ENCODE measurements at places on chromosomes 6 and 20.
A peak's percentile ranks its signal among the peaks of the same experiment; 100 is the strongest.

DNA sequence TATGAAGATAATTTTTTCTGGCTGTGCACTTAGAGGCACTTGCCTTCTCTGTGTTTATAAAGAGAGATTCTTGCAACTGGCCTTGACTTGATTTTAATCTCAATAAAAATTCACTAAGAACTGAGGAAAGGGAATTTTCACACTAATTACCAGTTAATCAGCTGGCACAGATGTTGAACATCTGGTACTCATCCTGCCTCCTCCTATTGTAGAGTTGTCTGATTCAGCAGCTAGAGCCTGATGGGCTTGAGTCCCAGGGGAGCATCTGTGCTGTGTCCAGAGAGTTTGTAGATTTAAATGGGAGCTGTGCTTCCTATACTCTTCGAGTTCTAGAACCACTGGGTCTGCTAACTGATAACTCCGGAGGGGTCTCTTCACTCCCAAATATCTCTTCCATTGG lies 284.4 kb upstream of the RNF24 start:
- peak; percentile 75 for DNase-seq

DNA sequence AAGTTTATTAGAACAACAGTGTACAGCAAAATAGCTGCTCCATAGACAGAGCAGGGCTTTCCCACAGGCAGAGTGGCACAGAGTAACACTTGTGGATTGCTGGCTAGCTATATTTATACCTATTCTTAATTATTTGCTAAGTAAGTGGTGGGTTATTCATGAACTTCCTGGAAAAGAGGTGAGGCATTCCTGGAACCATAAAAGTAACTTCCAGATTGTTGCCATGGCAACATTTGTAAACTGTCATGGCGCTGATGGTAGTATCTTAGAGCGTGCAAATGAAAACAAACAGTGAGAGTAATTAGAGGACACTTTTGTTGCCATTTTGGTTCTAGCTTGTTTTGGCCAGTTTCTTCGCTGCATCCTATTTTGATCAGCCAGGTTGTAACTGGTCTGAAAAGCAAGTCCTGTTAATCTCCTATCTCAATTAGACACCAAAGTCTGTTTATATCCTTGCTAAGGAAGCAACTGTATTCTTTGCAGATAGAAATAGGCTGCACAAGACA lies 23.9 kb downstream of the DEFB114 start:
- DNase-seq = no peak

DNA sequence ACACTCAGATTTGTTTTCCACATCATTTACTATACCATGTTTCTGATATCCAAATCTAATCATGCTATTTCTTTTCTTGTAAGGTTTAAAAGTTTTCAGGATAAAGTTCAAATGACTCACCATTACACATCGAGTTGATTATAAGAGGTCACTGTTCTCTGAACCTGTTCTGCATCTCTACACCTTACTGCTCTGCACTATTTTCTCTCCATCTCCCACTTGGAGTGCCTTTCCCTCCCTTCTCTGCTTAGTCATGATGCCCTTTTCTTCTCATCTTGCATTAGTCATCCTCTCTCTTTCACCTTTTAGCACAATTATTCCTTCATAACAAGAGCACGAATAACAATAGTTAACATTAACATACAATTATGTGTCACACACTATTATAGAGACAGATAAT lies 37.5 kb upstream of the FUT9 start:
- DNase-seq = no peak

DNA sequence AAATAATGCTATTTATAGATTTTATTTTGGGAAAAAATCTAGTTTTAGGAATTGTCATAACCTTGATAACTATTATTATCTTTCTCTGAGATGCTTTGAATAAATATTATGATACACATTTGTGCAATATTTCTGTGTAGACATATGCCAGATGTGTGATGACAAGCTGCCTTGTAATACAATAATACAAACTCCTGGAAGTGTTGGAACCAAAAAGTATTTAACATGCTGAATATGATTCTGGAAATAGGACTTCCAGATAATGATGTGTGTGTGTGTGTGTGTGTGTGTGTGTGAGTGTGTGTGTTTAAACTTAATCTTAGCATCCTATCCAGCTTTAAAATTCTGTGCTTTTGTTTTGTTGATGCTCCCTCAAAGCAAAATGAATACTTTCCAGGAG lies 233.6 kb downstream of the ADGRB3 start:
- no peak for DNase-seq

GRCh38 chr6:9647071-9647445 lies 767.8 kb downstream of the TFAP2A start:
- DNase-seq = no peak

DNA sequence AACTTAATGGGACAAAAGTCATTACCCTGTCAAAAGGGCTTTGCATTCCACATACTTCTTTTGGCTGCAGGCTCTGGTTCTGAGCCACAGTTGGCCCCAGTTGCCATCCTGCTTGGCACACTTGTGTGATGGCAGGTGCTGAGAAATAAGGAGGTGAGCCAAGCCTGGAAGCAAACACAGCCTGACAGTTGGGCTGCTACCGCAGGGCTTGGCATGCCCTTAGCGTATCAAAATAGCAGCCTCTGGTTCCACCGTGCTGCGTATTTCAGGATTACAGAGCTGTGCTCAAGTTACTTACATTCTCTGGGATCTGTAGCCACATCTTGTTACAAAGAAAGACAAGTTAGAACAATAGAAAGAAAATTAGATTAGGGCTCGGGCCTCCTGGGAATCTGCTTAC lies 11.1 kb downstream of the MTHFD1L start:
- no peak for DNase-seq

DNA sequence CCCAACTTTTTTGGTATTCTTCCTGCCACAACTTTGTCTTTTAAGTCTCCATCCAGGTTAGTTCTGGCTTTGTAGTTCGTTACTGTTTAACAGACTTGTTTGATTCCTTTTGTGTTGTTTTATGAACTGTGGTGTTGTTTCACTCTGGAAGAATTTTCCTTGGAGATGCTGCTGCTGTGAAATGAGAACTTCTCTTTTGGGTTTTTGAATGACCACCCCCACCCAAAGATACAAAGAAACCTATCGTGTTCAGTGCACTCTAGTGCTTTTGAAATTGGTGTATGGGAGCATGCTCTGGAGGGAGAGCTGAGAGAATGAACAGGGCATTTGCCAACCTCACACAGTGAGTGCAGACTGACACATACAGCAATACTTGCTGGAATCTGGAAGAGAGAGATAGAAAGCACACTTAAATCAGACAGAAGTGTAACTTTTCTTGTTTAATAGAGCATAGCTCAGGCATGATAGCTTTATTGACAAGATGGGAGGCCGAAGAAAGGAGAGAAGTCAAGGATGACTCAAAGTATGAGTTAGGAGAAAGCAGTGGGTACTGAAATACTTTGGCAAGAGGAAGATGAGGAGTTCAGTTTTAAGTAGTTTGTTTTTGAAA lies 293.1 kb downstream of the SOX4 start:
- DNase-seq = peak; percentile 32

GRCh38 chr20:3795511-3796468 lies at the start of gene CDC25B:
Gene CDC25B (plus strand): TSS chr20:3796310. CDS start chr20:3796532, 222 bp downstream.
- peak; percentile 99 for DNase-seq

- peak; percentile 44 for DNase-seq
Measured at GRCh38 chr20:54173653-54174456, at the start of gene CYP24A1. Gene CYP24A1 (minus strand): TSS chr20:54173986. CDS start chr20:54173579, 407 bp downstream.

DNA sequence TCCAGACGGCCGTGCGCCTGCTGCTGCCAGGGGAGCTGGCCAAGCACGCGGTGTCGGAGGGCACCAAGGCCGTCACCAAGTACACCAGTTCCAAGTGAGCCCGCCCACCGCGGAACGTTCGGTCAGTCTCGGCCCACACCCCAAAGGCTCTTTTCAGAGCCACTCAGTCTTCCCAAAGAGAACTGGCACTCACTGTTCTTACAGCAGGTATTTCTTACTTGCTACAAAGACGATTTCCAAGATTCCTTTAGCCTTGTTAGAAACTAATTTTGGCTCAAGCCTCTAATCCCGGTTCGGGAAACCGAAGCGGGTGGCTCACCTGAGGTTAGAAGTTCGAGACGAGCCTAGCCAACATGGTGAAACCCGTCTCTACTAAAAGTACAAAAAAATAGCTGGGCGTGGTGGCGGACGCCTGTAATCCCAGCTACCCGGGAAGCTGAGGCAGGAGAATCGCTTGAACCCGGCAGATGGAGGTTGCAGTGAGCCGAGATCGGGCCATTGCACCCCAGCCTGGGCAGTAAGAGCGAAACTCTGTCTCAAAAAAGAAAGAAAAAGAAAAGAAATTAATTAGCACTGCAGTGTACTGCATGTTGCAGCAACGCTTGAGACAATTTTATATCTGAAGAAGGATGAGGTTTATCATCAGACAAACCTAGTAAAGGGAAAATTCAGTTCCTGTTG lies 73.1 kb downstream of the OR2B2 start:
- peak; percentile 63 for DNase-seq

DNA sequence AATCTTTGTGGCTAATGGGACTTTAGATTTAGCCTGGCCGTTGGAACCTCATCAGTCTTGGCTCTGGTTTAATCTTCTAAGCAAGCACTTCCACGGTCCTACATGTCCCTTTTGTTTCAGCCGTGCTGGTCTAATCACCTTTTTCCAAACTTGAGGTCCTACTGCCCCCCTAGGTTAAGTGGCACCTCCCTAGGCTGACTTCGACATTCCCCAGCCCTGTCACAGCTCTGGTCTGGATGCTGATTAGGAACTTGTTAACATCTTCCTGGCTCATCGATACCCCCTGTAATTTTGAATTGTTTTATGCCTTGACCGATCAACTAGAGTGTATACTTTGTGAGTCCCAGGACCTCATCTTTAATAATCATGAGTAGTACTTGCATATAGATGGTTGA lies 56.6 kb downstream of the OTOR start:
- no peak for DNase-seq

Measured in RPMI7951 (cell line).